Cortex of kidney (tissue), 1 donor: ENCODE measurements at places on chromosomes 11 and 22.

DNA sequence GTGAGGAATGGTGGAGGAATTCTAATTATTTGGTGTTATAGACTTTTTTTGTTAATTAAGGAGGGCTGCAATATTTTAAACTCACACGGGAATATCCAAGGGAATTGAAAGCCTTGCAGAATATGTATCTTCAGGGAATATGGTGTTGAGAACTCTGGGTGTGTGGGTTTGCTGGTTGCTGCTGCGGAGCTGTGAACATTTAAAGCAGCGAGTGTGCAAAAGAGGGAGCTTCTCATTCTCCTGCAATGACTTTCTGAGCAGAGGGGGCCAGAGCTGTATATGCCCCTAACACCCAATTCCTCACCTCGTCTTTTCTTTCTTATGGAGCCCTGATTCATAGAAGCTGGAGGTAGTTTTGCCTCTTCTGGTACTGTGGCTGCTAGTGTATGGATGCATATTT, 217.7 kb downstream of the HIPK3 start:
- no peak for DNase-seq

DNA sequence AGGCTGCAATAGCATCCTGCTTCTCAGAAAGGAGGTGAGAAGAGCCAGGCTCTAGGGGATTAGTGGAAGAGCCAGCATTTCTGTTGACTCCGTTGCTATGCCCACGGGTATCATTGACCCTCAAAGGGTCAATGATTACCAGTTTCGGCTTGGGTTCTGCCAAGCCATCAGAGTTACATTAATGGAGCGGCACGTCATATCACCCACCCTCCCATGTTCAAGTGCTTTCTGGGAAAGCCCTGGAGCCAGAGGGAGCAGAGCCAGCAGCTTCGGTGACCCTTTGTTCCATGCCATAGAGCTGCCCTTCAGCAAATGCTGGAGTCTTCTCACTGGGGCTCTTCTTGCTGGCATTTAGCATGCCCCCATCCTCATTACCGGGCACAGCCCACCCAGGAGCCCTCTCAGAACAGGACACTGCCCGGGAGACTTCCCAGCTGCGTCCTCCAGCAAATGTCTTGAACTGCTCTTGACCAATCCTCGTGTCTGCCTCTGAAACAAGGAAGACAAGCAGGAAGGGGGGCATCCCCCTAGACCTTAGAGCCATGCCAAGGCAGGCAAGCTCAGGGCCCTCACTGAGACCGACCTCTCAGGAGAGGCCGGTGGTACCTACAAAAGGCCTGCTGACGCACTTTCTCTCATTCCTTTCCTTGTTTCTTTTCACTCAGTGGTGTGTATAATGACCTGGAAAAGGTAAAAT, 14.6 kb downstream of the KCNJ1 start:
- no peak for DNase-seq

DNA sequence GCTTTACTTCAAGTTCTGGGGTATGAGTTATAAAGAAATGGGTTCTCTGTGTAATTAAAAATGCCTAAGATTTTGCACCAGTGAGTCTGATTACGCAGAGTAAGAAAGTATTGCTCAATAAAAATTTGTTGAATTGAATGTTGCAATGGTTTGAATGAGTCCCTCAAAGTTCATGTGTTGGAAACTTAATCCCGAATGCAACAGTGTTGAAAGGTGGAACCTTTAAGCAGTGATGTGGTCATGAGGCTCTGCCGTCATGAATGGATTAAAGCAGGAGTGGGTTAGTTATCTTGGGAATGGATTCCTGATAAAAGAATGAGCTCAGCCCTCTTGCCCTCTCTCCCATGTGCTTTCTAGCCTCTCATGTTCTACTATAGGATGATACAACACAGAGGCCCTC, 52.6 kb upstream of the SESN3 start:
- no peak for DNase-seq

GRCh38 chr11:75339685-75340409, 11.6 kb downstream of the ARRB1 start:
- DNase-seq = no peak

- DNase-seq = no peak
Observed at GRCh38 chr11:44795803-44796535, 69.2 kb downstream of the TSPAN18 start.

DNA sequence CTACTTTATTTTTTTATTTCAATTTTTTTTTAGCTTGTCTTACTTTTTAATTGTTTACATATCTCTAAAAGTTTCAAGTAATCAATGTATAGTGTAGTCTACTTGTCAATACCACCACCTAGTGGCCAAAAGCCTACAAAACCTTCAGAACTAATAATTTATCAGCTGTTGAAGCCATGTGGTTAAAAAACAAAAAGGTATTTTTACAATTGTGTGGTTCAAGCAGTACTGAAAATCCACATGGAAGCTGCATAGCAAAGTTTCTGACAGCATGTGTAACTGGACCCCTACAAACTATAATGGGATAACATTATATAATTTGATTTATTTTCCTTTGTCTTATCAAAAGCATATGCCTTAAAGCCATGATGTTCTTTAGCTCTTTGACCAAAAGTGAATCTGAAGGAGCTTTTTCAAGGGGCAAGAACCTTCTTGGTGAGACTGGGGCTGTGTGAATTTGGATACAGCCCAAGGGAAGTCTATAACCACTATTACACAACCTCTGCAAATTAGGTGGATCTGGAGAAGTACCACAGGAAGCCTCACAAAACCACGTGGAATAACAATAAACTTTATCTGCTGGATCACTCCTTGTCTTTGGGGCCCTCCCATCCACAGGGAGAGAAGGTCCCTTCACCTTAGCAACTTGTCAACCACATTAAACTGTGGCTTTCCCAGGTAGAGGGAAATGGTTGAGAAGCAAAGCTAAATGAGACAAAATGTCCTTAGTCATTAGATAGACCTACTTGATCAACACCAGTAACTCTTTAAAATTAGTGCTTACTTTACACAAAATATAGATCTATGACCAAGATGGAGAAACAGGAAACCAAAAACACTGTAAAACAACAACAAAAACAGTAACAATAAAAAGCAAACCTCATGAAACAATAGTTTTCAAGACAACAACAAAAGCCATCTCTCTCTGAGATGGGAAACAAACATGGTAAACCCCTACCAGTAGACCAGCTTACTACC, 9.9 kb downstream of the NARS2 start:
- DNase-seq = no peak

- no peak for DNase-seq
Observed at GRCh38 chr11:116830184-116830912, 641 bp downstream of the APOC3 start.

DNA sequence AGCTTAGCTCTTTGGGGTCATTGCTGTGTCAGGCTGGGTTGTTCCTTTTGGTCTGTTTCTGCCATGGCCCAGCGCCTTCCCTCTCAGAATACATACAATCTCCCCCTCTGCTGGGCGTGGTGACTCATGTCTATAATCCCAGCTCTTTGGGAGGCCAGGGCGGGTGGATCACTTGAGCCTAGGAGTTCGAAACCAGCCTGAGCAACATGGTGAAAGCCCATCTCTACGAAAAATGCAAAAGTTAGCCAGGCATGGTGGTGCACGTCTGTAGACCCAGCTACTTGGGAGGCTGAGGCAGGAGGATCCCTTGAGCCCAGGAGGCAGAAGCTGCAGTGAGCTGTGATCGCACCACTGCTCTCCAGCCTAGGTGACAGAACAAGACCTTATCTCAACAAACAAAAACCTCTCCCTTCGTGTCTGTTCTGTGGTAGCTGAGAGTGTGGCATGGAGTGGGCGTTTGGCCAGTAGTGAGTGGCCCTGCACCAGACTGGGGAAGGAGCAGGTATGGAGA, 46.7 kb upstream of the RAB1B start:
- DNase-seq = no peak

- DNase-seq = no peak
Observed at GRCh38 chr22:47107431-47107830, 345.0 kb downstream of the TBC1D22A start.

GRCh38 chr11:43907028-43907975, 26.7 kb downstream of the ALKBH3 start:
- no peak for DNase-seq

DNA sequence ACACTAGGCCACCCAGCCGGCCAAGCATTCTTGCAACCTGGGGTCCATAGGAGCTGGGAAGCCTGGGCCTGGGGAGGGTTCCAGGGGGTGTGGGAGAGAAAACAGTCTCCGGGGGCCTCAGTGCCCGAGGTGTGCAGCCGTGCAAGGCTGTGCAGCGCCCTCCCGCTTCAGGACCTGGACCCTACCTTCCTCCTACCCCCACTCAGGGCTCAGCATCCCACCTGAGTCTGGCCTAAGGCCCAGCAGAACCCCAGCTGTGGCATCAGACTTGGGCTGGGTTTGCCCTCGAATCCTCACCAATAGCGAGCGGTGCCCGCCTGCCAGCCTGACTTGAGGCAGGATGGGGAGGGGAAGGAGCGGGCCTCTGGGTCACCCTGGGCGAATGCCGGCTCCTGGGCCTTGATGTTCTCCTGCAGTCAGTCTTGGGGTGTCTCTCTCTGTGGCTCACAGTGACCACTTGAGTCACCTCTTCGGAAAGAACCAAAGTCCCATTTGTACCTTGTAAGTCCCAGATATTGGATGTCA, 53.6 kb upstream of the PPARA start:
- no peak for DNase-seq

- no peak for DNase-seq
Observed at GRCh38 chr22:41987276-41987675, 11.3 kb upstream of the WBP2NL start.

GRCh38 chr11:134170919-134171281, 52.9 kb downstream of the NCAPD3 start:
- no peak for DNase-seq

- DNase-seq = no peak
Observed at GRCh38 chr22:40058265-40058664, 63.5 kb downstream of the FAM83F start.

DNA sequence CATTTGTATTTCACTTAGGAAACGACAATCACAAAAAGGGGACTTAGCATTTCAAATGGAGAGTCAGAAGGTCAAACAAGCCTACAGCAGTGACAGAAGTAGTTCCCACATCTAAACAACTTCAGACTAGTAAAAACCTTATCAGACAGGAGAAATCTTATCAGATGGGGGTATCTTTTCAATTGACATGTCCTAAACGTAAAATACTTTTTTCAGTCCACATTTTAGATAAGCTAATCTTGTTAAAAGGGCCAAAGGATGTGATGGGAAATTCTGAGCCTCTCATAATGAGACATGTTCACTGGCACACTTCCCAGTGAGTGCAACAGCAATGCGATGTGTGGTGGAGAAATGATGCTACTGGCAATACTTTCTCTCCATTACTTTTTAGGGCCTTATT, 2.4 kb downstream of the MAPK1 start:
- no peak for DNase-seq

DNA sequence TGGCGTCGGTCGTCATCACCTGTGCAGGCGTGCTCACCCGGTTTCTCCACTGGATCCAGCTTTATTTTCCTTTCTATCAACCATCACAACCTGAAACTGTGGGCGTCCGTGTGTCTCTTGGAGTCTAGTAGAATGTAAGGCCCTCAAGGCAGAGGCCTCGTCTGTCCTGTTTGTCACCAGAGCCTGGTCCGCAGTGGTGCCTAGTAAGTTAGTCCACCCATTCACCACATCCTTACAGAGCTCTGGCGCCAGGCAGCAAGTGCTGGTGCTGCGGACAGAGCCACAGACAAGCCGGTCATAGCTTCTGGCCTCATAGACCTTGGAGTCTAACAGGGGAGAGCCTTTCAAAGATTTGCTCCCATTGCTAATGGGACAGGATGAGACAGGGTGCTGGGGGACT, 64.4 kb upstream of the PARVG start:
- DNase-seq = no peak

GRCh38 chr22:44207173-44207980, 26.7 kb downstream of the PARVG start:
- no peak for DNase-seq

DNA sequence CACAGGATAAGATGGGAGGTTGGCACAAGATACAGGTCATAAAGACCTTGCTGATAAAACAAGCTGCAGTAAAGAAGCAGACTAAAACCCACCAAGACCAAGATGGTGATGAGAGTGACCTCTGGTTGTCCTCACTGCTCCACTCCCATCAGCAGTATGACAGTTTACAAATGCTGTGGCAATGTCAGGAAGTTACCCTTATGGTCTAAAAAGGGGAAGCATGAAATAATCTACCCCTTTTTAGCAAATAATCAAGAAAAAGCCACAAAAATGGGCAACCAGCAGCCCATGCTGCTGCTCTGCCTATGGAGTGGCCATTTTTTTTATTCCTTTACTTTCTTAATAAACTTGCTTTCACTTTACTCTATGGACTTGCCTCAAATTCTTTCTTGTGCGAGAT, 8.7 kb upstream of the PIWIL4 start:
- no peak for DNase-seq

- no peak for DNase-seq
Observed at GRCh38 chr22:32533265-32534111, 58.9 kb downstream of the FBXO7 start.

- DNase-seq = no peak
Observed at GRCh38 chr11:110463153-110463552, 33.4 kb downstream of the FDX1 start.

DNA sequence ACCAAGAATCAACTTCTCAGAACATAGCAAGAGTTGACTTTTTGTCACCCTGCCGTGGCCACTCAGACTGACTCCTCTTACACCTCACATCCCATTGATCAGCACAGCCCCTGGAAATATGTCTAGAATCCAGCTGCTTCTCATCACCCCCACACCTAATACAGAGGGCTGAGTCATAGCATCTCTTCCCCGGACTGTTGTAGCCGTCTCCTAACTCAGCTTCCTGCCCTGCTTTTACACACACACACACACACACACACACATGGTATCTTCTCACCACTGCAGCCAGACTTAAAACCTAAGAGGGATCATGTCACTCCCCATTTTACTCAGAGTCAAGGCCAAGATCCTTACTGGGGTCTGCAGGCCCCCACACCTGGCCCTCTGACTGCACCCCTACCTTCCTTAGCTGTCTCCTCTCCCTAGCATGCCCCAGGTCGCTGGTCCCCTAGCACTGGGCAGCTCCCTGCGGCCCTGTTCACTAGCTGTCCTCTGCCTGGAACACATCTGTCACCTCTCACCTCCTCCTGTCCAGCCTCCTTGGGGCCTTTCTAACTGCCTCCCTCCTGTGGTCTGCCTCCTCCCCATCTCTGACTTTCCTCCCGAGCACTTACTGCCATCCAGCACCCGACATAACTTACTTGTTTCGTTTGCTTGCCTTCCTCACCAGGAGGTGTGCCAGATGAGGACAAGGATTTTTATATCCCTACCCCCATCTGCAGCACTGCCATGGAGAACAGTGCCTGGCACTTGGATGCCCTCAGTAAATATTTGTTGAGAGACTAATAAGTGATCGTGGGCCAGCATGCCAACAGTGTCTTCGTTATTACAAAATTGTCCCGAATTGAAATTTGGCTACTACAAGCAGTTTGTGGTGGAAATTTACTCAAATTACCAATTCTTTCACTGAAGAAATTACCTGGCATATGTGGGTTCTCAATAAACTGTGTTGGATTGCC, 61.9 kb downstream of the BMAL1 start:
- DNase-seq = no peak
